Activated CD4-positive, alpha-beta T cell treated with anti-CD3 and anti-CD28 coated beads for 1 hour (primary cell): ENCODE measurements at places on chromosomes 12 and 14.

GRCh38 chr12:65585648-65586602, 238.4 kb upstream of the HMGA2 start:
- no peak for DNase-seq

DNA sequence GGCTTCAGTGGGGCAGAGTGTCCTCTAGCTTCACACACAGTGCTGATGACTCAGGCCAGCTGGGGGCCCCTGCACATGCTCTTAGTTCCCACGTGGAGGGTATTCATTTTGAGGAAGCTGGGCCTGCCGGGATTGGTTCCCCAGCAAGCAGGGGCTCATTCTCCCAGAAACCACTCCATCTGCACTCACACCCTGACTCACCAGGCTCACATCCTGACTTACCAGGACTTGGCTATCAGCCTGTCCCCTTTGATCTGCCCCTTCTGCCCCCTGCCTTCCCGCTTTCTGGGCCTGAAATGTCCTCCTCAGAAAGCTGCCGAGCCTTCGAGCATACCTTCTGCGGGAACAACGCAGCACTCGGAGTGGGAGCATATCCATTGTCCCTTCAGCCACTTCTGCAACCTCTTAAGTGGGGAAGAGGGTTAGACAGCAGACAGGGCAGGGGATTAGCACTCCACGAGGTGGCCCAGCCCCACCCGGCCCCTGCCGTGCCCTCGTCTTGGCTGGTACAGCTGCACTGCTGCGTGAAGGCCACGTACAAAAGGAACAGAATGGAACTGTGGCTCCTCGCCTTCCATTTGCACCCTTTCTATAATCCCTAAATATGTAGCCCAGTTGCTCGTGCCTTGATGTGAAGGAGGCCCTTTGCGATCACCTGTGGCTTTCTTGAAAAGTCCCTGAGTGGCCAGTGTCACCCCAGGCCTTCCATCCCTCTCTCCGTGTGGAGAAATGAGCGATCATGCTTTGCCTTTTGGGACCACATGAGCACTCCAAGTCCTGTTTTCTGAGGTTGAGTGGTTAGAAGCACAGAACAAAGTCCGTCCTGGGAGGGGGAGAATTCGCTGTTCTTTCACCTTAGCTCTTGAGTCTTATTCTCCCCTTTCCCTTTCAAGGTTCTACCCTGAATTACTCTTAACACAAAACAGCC, 26.1 kb downstream of the TPCN1 start:
- DNase-seq = no peak

- DNase-seq = no peak
Measured at GRCh38 chr14:77660754-77661153, 44.3 kb upstream of the SPTLC2 start.

- no peak for DNase-seq
Measured at GRCh38 chr12:133057446-133057845, 20.1 kb downstream of the ZNF84 start.

- DNase-seq = no peak
Measured at GRCh38 chr12:132131952-132132351, 12.2 kb downstream of the DDX51 start.
